Effector memory CD4-positive, alpha-beta T cell (primary cell): ENCODE measurements at places on chromosomes 5 and 9.

DNA sequence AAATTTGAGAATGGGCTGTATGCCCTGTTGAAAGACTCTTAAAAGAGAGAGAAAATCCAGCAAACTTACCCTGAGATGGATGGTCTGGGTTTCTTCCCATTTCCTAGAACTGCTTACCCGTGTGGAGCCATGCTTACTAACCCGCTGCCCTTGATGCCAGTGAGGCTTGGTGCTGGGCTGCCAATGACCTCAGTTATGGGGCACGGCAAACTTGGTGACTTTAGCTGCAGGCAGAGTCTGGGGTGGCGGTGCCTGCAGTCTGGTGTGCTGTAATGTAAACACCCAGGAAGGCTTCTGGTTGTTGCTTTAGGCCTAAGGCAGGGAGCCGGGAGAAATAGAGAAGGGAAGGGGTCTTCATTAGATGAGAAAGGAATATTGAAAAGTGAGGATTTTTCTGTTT is 7.3 kb upstream of the TENT4A start:
- DNase-seq, result no peak

GRCh38 chr5:60295423-60295822 is 401.9 kb upstream of the PDE4D start:
- no peak for DNase-seq

DNA sequence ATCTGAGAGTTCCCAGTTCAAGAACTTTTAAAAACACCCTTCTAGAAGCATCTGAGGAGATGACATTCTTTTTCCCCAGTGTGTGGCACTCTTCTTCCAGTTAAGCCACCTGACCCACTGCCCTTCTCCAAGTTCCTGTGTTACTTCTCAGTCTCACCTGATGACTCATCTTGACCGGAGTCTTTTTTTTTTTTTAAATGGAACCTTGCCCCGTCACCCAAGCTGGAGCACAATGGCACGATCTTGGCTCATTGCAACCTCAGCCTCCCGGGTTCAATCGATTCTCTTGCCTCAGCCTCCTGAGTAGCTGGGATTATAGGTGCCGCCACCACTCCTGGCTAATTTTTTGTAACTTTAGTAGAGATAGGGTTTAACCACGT is 224.1 kb upstream of the DAB2 start:
- DNase-seq, result no peak

DNA sequence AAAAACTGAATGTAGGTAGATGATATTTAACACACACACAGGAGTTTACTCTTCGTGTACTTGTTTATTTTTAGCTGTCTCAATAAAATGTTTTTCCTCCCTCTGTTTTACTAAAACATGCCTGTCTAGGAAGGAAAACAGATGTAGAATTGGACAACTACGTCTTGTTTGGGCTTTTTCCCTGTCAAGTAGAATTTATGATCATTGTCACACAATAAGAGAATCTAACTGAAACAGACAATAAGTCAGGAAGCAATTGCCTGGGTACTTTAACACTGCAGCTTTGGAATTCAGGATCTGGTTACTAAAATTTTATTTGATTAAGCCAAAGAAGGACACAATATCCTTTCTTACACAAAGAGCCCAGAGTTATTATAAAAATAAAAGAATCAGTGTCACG is 164.2 kb downstream of the ZDHHC21 start:
- DNase-seq, result no peak

- DNase-seq, result no peak
Observed at GRCh38 chr5:172594431-172594830, 46.6 kb upstream of the NEURL1B start.

DNA sequence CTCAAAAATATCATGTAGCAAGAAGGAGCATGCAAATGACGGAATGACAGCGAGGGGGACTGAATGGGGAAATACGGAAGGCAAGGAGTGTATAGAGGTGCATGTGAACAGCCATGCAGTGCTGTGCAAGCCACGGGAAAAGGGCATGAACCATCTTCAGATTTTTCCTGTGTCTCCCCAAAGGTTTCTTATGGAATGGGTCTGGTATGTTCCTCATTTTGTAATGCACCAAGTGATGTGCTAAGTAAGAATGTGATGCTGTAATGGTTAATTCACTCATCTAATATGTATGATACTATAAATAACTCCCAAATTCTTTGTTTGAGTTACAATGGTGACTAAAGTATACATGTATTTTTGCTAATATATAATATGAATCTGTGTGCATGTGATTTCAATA is 99.0 kb upstream of the DAB2 start:
- no peak for DNase-seq

GRCh38 chr5:93236807-93237421 is 344.1 kb downstream of the NR2F1-AS1 start:
- DNase-seq, result no peak

GRCh38 chr9:98226957-98227356 is 28.5 kb downstream of the TBC1D2 start:
- no peak for DNase-seq

DNA sequence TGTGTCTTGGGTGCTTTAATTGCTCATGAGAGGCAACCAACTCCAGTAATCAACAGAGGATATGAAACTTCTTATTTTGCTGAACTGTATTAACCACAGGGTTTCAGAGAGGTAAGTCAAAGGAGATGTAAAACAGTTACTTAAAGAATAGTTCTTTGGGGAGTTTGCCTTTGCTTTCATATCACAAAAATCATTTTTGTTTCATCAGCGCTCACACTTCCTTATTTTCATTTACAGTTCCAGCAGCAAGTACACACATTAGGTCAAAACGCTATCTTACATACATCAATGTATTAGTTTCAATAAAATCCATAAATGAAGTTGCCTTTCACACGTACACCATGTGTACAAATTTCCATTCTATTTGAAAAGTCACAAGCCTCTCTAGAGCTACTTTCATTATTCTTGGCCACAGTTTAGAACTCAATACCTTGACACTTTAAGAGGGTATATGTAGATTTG is 50.1 kb downstream of the ST8SIA4 start:
- no peak for DNase-seq

- no peak for DNase-seq
Observed at GRCh38 chr5:61790678-61791077, 458.6 kb downstream of the ZSWIM6 start.

- DNase-seq, result no peak
Observed at GRCh38 chr9:20784196-20784595, 100.1 kb downstream of the FOCAD start.

DNA sequence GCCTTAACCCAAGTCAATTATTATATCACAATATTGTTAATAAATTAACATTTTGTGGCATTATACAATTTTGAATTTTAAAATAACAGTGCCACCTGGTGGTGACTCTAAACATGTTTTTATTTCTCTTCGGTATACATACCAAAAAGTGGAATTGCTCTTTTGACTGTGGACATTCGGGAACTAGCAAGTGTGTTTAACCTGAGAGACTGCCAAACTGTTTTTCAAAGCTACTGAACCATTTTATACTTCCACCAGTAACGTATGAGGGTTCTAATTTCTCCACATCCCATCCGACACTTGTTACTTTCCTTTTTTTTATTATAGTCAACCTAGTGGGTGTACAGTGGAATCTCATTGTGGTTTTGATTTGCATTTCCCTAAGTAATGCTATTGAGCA is 18.3 kb upstream of the HSDL2 start:
- no peak for DNase-seq

DNA sequence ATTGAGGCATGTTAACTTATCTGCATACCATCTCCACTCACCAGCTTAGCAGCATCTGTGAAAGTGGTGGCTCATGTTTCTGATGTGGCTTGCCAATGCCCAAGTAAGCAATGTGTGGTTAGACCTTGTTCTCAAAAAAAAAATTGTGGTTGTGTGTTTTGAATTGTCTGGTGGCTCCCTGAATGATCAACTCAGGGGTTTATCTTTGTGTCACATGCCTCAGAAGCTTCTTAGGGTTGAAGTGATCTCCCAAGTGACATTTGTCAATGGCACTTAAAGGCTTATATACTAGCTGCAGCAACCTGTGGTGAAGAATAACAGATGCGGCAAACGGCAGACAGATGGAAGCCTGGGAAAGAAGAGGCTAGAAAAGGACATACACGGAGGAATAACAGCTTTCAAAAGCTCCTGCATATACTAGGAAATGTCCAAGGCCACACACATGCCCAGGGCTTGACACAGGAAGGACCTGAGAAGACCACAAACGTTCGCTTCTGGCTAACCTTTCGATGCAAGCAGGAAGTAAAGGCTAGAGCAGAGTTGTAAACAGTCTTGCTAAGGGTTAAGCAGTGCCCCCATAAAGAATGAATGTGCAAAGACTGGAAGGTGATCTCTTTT is 42.2 kb upstream of the FSD1L start:
- DNase-seq, result peak; percentile 39

DNA sequence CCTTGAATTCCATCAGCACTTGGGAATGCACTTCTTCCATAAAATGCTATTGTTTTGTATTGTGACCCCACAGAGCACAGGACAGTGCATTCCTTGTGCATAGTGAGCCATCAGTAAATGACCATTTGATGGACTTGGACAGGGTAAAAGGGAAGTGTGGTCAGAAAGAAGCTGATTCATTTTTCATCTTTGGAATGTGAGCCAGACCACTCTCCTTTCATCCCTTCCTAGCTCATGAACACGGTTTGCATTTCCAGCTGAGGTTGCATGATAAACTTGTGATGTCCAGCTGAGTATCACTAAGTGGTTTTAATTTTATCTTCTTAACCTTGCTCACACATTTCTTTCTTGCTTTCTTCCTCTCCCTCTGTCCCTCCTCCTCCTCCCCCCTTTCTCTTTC is 101.3 kb downstream of the NUDT12 start:
- no peak for DNase-seq

DNA sequence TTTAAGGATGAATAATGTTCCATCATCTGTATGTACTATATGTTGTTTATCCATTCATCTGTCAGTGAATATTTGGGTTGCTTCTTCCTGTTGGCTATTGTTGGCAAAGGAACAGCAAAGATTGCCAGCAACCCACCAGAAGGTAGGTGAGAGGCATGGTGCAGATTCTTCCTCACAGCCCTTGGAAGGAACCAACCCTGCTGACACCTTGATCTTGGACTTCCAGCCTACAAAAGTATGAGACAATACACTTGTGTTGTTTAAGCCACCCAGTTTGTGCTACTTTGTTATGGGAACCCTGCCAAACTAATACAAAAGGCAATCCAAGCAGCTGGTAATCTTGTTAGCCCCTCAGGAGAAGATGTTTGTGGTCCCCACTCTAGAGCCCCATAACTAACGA is 122.0 kb downstream of the CARTPT start:
- DNase-seq, result no peak

DNA sequence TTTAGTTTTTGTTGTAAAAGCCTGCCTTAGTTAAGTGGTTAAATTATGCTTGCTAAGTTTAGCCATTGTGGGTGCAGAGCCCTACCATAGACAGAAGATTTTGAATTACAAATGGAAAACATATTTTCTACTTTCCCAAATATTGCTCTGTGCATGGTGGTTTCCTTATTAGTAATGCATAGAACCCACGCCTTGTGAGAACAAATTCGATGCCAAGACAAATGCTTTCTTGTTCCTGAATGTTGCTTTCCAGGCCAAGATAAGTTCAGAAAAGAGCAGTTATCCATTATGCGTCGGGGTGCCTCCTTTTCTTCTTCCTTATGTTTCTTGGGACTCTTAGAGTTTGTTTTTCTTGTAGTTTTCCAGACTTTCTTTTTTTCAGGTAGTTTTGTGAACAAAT is 31.0 kb upstream of the GARNL3 start:
- no peak for DNase-seq

GRCh38 chr9:91034521-91034920 is 232.9 kb downstream of the SYK start:
- no peak for DNase-seq

DNA sequence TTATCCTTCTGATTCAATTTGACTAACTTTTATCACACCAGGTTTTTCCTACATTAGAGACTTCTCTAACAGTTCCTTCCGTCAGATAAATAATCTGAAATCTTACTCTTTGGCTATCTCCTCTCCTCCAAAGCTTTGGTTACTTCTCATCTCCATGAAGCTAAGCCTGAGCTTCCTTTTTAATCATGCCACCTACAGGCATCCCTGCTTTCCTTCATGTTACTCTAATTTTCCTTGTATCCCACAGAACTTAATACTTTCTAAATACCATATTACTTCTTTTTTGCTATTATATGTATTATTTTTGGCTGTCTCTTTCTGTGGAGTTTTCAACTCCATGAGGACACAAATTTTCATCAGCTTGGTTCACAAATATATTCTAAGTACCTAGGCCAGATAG is 49.7 kb downstream of the C9 start:
- no peak for DNase-seq

GRCh38 chr5:112156211-112156610 is 262.9 kb downstream of the EPB41L4A start:
- DNase-seq, result no peak

GRCh38 chr5:87807783-87808182 is 395.1 kb upstream of the CCNH start:
- no peak for DNase-seq

GRCh38 chr5:34854459-34855174 is 15.7 kb downstream of the TTC23L start:
- no peak for DNase-seq

- no peak for DNase-seq
Observed at GRCh38 chr9:1057910-1058309, 7.8 kb downstream of the DMRT2 start.

DNA sequence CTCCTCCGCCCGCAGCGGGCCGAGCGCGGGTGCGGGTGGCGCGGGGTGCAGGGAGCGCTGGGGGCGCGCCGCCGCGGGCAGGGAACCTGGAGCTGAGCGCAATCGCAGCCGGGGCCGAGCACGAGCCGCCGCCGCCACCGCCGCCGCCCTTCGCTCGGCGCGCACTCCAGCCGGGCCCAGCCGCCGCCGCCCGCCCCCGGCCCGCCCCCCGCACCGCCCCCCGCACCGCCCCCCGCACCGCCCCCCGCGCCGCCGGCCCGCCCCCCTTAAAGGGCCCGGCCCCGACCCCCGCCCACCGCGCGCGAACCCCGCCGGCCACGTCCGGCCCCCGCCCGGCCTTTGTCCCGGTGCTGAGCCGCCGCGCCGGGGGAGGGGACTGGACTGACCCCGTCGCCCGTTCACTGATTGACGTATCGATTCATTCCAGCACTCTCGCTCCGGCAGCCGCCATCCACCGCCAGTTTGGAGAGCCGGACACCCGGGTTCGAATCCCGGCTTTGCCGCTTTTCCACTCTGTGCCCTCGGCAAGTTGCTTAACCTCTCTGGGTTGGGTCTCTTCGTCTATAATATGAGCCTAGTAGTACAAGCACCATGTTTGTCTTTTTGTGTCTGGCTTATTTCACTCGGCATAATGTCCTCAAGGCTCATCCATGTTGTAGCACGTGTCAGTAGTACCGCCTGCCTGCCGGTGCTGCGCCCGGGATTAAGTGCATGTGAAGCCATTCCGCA is at the start of gene SH3PXD2B:
SH3PXD2B (minus strand) TSS at position 168 of the 729 bp plus-strand sequence. CDS start 173 bp downstream, outside the sequence.
- DNase-seq, result no peak

- no peak for DNase-seq
Observed at GRCh38 chr9:133383438-133383837, 7.3 kb downstream of the STKLD1 start.

GRCh38 chr5:150514708-150515211 is 6.8 kb downstream of the NDST1 start:
- no peak for DNase-seq
